ENCODE measurements at places on chromosomes 3 and 15.

- no peak for DNase-seq
Measured at GRCh38 chr3:149545049-149545448, 70.6 kb downstream of the TM4SF4 start.

GRCh38 chr3:69719587-69720122, 19.6 kb upstream of the MITF start:
- no peak for DNase-seq

DNA sequence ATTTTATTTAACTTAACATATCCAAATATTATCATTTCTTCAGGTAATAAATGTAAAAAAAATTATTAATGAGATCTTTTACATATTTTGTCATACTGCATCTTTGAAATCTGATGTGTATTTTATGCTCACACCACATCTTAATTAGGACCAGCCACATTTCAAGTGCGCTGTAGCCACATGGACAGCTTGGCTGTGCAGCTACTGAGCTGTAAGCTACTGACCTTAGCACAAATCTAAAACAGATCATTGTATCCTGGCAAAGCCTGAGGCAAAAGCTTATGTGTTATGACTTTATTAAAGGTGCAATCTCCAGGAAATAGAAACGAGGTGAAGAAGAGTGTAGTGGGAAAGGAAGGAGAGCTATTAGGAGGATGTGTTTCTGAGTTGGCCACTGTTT, 126.7 kb upstream of the UBE2E2 start:
- DNase-seq = no peak

DNA sequence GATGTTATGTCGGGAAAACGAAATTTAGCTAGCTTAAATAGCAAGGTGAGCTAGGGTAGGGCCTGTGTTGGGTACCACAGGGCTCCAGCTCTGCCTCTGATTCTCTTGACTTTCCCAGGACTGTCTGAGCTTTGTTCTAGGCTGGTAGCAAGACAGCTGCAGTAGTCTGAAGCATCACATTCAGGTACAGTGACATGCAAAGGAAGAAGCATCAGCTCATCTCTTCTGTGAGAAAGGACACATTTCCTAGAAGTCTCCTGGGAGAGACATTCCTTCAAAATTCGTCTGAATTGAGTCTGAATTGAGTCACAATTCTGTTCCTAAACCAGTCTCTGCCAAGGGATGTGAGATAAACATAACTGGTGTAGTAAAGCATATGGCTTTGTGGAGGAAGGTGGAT, 8.5 kb upstream of the UBXN7 start:
- no peak for DNase-seq

GRCh38 chr15:81032818-81033217, 32.1 kb downstream of the TLNRD1 start:
- no peak for DNase-seq

GRCh38 chr3:187205683-187206082, 8.4 kb downstream of the RTP1 start:
- no peak for DNase-seq

DNA sequence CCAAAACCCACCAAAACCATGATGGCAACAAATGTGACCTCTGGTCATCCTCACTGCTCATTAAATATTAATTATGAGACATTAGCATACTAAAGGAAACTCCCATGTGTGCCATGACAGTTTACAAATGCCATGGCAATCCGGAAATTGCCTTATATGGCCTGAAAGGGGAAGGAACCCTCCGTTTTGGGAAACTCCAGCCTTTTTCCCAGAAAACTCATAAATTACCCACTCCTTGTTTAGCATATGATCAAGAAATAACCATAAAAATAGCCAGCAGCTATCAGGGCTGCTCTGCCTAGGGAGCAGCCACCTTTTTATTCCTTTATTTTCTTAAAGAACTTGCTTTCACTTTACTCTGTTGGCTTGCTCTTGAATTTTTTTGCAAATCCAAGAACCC, 992.7 kb downstream of the NTRK3 start:
- no peak for DNase-seq

DNA sequence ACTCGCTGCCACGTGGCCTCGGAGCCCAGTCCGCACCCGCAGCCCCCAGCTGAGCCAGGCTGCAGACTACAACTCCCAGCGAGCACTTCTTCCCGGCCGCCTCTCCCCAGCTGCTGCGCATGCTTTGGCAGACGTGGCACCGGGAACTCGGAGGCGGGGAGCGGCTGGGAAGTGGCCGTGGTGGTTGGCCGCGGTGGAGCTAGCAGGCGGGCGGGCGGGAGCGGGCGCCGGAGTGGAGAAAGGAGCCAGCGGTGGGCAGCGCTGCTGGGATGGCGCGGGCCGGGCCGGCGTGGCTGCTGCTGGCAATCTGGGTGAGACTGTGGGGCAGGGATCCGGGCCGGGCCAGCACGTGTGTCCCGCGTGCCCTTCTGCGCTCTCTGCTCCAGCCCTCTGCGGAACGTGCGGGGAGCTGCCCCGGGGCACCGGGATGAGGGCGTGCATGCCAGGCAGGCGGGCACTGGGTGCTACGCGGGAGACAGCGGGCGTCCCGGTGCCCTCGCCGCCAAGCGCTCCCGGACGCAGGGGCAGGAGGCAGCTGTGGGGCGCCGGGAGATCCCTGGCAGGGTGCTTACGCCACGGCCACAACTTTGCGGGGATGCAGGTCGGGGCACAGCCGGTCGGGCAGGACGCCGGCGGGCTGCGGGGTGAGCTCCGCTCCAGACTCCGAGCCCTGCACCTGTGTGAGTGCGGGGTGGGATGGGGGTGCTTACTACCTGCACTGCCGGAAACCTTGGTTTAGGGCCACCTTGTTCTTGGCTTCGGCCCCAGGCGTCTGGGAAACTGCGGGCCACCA, at the start of gene PDIA5:
Gene PDIA5 (plus strand): TSS at position 130 of the 793 bp plus-strand sequence. CDS start 140 bp downstream, at position 270.
- peak; percentile 40 for DNase-seq

GRCh38 chr3:50336452-50337174, 4.0 kb downstream of the RASSF1 start:
- DNase-seq = no peak

GRCh38 chr3:72485641-72486040, 362.6 kb downstream of the SHQ1 start:
- DNase-seq = no peak

DNA sequence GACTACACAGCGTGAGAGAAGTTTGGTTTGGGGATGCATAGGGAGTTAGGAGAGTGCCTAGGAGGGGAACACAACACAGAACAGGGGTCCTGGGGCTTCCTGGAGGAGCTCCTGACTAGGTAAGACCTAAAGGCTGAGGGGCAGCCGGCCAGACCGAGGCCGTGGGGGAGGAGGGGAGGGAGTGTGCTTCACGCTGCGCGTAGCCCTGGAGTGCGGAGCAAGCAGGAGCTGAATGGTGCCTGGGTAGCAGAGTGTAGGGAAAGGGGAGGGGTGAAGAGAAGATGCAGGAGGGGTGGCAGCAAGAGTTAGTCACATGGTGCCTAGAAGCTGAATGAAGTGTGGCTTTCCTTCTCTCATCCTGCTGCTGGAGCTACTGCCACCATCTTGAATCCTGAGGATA, 32.4 kb upstream of the HHATL start:
- no peak for DNase-seq

DNA sequence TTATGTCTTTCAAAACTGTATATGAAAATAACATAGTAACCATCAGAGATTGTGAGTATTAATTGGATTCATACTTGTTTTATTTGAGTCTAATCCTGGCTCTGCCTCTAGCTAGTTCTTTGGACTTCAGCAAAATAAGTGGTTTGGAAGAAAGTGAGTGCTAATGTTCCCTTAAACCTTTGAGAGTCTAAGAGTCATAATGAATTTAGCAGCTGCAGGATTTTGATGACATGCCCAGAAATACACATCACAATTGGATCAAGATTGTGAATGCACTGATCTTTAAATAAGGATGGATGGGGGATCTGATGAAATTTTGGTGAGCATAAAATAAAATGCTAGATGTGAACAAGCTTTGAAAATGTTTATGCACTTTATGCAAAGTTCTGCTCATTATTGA, 79.9 kb upstream of the FAM98B start:
- DNase-seq = no peak

GRCh38 chr3:14472471-14473351, 67.4 kb downstream of the GRIP2 start:
- DNase-seq = no peak

GRCh38 chr15:25850154-25851111, 12.7 kb downstream of the ATP10A start:
- DNase-seq = no peak

- DNase-seq = no peak
Measured at GRCh38 chr3:4752201-4753072, 226.8 kb upstream of the BHLHE40 start.

DNA sequence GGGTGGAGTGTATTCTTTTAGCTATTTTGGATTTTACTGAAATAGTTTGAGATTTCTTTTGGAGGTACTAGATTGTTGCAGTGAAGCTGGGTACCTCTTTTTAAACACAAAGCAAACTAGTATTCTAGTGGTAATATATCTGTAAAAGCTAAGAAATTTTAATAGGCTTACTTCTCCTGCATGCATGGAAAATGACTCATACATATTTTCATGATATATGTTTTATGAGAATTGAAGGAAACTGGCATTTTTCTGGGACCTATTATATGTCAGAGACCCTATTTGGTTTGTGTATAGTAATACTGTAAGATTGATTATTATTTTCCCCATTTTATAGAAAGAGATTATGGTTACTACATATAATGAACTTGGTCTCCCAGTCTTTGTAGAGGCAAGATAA, 851.0 kb downstream of the DIPK2A start:
- DNase-seq = no peak

GRCh38 chr15:63623232-63623969, 26.2 kb downstream of the FBXL22 start:
- no peak for DNase-seq

DNA sequence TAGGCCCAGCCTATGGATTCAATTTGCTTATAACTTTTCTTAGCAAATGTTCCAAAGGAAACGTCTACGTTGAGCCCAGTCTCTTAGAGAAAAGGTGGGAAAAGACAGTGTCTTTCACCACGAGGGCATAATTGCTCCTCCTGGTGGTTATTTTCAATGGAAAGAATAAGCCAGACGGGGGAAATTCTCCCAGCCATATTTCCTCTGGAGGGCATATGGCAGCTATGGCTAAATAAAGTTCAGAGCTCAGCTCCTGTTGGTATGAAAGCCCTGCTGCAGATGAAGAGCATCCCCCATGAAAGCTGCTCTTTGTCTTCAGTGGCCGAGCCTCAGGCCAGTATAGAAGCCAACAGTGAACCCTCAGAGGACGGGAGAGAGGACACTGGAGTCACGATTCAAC, 297.9 kb downstream of the RYR3 start:
- DNase-seq = no peak

DNA sequence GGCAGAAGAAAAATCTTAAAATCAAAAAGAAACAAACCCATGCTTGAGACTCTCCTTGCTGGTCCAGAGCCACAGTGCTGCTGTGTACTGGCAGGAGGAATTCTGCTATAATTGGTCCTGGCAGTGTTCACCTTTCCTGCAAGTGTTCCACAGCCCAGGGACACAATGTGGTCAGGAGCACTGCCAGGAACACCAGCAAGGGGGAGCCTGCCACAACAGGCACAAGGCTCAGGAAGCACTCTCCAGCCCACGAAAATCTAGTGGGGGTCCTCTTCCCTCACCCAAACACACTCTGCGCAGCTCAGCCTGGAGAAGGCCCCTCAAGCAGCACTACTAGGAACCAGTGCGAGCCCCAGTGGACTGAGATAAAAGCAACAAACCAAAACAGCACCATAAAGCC, 92.9 kb downstream of the UBE3A start:
- no peak for DNase-seq

DNA sequence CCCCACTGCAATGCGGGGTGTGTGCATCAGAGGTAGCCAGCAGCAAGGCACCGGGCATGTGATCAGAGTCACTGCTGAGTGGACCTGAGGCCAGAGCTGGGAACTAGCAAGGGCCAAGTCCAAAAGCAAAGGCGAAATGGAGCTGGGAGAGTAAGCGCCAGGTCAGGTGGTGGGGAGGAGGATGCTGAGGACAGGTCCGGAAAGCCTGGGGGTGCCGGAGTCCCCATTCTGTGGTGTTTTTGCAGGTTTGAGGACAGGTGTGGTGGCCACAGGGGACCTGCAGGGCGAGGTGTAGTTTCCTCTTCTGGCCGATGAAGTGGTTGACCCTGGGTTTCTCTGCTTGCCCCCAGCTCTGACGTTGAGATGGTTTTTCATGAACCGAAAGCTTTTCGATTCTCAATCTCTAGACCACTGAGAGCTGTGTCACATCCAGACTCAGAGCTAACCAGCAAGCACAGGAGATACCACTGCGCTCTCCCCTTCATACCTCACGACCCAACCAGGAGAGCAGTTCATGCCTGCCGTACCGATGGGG, 35.0 kb upstream of the HES1 start:
- DNase-seq = no peak

DNA sequence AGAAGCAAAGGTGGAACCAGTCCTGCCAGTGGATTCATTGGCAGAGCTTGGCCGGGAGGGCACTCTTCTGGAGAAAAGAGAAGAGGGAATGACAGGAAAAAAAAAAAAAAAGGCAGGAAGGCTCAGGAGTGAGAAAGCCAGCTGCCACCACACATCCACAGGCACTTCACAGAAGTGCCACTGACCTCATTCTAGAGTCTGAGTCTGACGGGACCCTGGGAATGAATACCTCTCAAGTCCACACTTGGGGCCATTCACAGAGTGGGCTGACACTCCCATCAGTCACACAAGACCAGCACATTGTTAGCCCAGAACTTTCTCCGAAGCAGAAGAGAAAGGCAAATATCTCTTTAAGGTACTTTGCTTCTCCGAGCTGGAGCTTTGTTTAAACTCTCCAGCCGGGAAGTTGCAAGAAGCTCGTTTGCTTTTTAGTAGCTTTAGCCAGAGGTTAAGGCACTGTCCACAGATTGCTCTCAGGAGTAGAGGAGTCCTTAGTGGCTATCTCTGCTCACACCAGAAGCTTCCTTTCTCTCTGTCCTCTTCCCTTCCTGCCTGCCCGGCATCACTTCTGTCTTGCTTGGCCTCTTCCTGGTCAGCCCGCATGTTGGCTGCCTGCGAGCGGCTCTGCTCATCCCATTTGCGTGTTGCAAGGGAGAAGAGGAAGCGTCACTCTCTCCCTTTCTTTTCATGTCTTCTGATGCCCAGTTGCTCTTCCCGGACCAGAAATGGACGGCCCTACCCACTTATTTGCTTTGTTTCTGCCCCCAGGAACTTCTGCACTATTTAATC, 53.8 kb downstream of the CMTM6 start:
- no peak for DNase-seq

GRCh38 chr3:128329491-128330213, 137.0 kb downstream of the DNAJB8 start:
- DNase-seq = no peak

DNA sequence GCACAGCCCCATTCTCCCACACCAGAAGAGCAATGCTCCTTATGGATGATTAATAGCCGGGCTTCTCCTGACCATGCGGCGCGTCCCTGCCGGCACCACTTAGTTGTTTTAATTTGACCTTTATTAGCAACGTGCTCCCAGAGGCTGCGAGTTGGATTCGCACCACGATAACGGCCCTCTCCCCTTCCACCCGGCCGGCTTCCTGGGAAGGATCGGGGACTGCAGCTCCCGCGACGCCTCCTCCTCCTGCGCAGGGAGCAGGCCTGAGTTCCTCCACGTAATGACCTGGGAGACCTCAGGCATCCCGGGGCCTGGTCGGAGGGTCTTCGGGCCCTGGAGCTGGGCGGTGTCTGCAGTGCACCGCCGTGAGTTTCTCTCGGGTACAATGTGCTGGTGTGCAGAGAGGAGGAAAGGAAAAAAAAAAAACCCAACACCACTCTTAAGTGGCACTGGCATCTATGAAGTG, 243.3 kb upstream of the TOPAZ1 start:
- no peak for DNase-seq

GRCh38 chr3:185744997-185745843, 79.6 kb downstream of the IGF2BP2 start:
- no peak for DNase-seq

- no peak for DNase-seq
Measured at GRCh38 chr15:60005352-60006202, 1.5 kb downstream of the FOXB1 start.

Measured in activated CD8-positive, alpha-beta memory T cell treated with anti-CD3 and anti-CD28 coated beads for 4 hours (primary cell).